ENCODE measurements at places on chromosomes 1 and 21.

DNA sequence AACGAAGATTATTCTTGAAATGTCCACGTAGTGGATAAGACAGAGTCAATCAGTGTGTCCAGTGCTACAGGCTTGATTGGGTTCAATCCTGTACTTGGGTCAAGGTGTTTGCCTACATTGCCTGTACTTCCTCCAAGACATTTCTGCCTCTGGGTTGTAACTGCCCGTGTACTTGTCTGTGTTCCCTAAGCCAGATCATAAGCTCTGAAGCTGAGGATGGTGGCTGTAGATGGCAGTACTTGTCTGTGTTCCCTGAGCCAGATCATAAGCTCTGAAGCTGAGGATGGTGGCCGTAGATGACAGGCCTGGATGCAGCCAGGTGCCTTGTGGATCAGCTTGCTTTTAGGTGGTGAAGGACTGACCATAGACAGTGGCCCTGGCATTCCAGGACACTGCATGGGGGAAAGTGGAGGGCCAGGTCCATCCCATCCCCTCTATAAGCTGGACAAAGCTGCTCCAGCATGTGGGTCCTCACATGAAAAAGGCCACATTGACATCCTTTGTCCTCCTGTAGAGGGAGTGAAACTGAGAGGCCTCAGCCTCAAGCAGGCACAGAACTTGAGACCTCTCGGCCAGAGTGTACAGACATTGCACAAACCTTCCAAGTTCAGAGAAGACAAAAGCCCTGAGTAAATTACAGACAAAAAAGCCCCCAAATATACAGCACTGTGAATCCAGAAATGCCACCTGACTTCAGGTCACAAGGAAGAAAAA is 2.0 kb upstream of the SRM start:
- no peak for DNase-seq

- DNase-seq, result no peak
Observed at GRCh38 chr1:119449971-119450370, 35.0 kb downstream of the HSD3B2 start.

DNA sequence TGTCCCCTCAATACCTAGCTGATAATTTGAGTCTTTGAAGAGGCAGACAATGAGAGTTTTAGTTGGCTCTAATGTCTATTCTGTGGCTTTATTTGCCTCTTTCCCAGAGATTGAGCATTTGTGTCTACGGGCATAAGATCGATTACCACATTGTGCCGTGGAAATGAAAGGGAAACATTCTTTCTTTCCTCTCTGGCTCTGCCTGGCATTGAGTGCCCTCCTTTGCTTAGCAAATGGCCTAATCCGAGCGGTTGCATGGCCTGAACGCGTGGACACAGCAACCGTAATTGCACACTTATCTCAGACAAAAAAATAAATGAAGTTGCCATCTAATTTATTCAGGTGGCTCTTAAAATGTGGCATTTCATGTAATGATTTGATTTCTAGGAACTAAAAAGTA is 247.9 kb downstream of the ADGRL2 start:
- no peak for DNase-seq

DNA sequence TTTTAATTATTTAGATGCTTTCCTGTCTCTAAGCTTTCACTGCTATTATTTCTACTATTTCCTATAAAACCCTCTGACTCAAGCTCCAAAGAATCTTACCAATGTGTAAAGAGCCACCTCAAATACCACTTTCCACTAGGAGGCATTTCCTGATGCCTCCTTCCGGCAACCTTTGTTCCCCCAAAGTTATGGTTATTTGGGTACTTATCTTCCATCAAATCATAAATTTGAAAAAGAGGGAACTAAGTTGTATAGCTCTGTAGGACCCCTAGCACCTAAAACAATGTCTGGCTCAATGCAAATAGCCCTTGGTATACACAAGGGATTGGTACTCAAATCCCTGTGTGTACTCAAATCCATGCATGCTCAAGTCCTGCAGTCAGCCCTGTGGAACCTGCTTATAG is 79.6 kb downstream of the NME7 start:
- no peak for DNase-seq

- no peak for DNase-seq
Observed at GRCh38 chr1:30816211-30817076, 58.9 kb upstream of the LAPTM5 start.

DNA sequence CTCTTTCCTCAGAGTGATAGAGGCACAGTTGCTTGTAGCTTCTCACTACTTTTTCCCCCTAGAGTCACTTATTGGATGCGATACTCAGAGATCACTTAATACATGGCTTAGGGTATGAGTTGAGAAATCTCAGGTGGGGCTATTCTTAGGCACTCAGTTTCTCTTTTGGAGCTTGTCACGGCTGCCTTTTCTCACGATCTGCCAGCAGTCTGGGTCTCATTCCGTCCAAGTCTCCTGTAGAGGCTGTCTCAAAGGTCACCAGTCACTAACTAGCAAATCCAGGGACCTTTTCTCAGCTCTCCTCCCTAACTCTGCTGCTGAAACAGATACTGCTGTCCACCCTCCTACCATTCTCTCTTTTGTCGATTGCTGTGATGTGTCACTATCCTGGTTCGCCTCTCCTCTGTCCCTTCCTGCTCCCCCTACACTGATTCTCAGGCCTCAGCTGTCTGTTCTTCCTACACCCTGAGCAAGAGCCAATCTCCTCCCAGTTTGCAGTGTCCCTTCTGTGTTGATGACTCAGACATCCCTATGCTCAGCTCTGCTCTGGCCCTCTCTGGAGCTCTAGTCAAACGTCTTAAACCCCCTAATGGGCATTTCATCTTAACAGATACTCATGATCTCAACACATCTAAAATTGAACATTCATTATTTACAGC is 12.4 kb downstream of the ATP1A2 start:
- DNase-seq, result no peak

GRCh38 chr1:239354231-239354630 is 32.1 kb upstream of the CHRM3 start:
- no peak for DNase-seq

DNA sequence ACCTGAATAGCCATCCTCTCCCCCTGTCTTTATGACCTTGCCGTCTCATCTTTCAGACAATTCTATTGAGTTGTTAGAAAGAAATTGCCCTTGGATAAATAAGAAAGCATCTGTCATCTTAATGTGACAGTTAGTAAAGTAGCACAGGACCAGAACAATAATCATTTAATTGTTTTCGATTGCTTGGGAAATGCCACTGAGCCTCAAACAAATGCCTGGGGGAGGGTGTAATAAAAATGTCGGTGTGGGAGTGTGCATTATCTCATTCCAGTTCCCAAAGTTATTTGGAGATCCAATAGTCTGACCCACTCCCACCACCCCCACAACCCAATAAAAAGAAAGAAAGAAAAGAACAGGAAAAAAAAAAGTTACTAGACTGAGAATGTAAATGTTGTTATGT is 509.3 kb upstream of the LRRC7 start:
- DNase-seq, result no peak

DNA sequence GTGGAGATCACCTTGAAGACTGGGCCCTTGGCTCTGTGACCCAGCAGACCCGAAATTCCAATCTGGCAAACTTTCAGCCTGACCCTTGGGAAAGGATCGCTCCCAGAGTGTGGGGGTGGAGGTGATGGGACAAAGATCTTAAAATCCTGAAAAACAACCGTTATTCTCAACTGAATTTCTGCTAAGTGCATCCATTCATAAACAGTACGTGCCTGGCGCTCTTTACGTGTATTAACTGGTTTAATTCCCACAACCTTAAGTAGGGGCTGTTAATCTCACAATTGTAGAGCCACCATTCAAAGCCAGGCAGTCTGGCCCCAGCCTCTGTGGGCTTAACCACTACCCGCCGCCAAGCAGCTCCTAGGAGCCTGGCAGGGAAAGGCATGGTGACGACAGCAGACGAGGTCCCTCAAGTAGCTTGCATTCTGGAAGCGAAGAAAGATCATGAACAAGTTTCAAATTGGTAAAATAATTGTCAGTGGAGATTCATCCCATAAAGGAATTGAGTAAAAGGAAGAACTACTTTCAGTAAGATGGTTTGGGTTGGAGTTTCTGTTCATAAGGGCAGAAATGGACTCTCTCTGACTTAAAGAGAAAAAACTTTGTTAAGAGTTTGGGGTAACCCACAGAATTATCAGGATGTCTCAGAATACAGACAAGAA is 11.4 kb upstream of the RGS16 start:
- no peak for DNase-seq

DNA sequence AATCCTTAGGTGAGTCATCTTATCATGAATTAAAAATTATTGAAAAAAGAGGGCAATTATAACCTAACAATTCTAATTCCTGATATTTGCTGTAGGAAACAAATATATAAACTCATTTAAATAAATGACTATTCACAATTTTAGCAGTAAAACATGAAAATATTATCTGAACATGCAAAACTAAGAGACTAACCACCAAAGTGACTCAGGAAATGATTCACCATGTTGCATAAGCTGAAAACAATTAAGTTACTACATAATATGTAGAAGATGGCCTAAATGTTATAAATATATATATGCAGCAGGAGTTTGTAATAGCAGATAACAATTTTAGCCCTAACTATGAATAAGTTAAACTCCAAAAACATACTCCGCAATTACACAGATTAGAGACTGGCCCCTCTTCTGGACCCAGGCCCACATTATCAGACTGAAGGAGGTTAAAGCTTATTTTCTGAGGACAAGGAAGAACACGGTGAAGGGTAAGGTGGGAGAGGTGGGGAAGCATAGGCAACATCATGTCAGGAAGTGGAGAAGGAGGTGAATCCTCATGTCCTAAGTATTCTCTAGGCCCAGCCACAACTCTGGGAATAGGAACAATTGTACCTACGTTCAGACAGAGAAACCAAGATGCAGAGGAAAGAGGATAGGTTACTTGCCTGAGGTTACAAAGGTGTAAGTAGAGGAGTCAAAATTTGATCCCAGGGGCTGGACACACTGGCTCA is 15.6 kb upstream of the AIM2 start:
- no peak for DNase-seq

- peak; percentile 95 for DNase-seq
Observed at GRCh38 chr1:35268282-35269200, at the start of gene ZMYM4. ZMYM4 (plus strand) TSS chr1:35268709; CDS start chr1:35269047, 338 bp downstream.

DNA sequence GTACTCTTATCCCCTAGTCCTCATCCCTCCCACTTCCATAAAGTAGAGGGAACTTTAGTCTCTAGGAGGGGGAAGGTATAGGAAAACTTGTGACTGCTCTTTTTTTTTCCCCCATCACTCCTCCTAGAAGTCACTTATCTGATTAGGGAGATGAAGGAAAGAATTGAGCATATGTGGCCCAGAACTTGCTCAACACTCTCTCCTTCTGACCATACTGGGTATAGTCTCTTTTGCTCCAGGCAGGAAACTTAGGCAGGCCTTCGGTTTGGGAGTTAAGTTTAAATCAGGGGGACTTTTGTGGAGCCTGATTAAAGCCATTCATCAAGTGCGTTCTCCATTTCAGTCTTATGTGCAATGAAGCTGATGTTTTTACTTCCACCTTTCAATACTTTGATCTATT is 5.8 kb downstream of the UBE2U start:
- no peak for DNase-seq

- peak; percentile 32 for DNase-seq
Observed at GRCh38 chr21:38505654-38506523, 7.6 kb upstream of the ERG start.

- DNase-seq, result no peak
Observed at GRCh38 chr1:91734761-91735160, 151.2 kb downstream of the TGFBR3 start.

GRCh38 chr21:44291936-44292811 is 6.5 kb downstream of the AIRE start:
- DNase-seq, result no peak

- DNase-seq, result peak; percentile 53
Observed at GRCh38 chr1:237799762-237800474, 90.8 kb downstream of the ZP4 start.

DNA sequence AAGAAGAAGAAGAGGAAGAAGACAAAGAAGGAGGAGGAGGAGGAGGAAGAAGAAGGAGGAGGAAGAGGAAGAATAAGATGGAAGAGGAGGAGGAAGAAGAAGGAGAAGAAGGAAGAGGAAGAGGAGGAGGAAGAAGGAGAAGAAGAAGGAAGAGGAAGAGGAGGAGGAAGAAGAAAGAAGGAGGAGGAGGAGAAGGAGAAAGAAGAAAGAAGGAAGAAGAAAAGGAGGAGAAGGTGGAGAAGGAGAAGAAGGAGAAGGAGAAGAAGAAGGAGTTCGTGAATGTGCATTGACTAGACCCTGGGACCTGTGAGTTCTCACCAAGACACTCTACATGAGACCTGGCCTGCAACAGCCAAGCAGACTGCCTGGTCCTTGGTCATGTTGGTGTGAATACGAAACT is 131.7 kb upstream of the ERRFI1 start:
- no peak for DNase-seq

- DNase-seq, result no peak
Observed at GRCh38 chr1:97209381-97209957, 487.9 kb downstream of the PTBP2 start.

DNA sequence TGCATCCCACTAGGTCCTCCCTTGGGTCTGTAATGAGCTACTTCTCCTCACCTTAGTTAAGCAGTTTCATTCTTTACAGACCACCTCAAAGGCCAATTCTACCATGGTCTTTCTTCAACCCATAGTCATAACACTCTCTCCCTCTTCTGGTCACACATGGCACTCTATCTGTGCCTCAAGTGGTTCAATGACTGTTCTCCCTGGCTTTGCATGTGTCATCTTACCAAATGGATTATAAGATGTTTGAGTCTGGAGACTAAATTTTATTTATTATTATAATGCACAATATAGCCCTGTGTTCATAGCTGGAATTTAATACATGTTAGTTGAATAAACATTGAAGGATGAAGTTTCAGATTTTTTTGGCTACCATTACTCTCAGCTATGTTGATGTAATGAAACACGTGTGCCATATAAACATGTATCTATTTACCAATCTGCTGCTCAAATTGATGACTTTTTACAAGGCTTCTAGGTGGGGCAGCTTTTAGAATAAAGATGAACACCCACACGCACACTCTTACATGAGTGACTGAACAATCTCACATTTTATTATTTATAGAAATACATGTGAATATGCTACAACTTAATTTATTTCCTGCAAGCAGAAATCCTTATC is 102.1 kb downstream of the RUNX1 start:
- no peak for DNase-seq

- DNase-seq, result no peak
Observed at GRCh38 chr1:56463376-56463775, 116.0 kb downstream of the PLPP3 start.

GRCh38 chr1:181577475-181577874 is 94.2 kb downstream of the CACNA1E start:
- no peak for DNase-seq

All from GM13977 (cell line).